Stimulated activated CD4-positive, alpha-beta T cell treated with anti-CD3 and anti-CD28 coated beads, Interleukin-12 subunit alpha, Interleukin-12 subunit beta, amount 100 ng/mL, for 48 hours (primary cell): ENCODE measurements at places on chromosomes 12 and 14.

DNA sequence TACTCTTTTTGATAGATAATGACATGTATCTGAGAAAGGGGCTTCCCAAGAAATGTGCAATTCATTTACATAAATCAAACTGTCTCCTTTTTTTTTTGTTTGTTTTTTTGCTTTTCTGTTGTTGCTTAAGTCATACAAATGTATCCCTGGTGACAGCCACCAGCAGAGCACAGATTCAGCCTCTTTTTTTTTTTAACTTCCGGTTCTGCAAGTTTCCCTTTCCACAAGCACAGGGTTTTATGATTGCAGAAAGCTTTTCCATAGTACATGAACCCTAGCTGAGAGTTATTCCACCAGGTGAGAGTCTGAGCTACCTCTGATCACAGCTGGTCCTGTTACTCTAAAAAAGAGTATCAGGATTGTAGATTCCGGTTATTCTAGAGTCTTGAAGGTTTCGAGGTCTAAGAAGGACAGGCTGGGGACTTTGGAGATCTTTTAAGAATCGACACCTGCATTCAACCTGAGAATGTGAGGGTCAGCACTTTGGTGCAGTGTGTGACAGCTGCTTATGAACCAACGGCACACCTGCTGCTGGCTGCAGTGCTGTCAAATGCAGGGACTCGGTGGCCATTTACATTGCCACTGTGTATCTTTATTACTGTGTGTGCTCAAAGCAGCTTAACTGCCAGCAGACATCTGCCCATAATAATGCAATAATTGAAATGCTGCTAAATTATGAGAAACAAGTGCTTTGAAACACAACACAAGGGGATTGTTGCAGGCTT lies 551.7 kb downstream of the NRXN3 start:
- no peak for DNase-seq

DNA sequence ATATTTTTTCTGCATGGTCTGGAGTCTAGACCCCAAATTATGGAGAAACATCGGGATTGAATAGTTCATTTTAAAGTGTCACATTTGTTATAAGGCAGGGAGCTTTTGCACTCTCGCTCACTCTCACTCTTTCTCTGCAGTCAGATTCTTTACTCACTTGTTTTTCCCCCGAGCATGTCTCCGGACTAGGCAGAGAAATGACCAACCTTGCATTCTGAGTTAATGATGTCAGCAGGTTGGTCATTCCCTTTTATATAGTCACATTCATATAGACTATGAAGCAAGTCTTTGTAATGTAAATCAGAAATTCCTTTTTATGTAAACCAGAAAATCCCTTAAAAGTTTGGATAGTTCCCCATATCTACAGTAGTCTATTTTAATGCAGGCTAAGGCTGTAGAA lies 4.1 kb downstream of the C12orf75 start:
- DNase-seq, result no peak

DNA sequence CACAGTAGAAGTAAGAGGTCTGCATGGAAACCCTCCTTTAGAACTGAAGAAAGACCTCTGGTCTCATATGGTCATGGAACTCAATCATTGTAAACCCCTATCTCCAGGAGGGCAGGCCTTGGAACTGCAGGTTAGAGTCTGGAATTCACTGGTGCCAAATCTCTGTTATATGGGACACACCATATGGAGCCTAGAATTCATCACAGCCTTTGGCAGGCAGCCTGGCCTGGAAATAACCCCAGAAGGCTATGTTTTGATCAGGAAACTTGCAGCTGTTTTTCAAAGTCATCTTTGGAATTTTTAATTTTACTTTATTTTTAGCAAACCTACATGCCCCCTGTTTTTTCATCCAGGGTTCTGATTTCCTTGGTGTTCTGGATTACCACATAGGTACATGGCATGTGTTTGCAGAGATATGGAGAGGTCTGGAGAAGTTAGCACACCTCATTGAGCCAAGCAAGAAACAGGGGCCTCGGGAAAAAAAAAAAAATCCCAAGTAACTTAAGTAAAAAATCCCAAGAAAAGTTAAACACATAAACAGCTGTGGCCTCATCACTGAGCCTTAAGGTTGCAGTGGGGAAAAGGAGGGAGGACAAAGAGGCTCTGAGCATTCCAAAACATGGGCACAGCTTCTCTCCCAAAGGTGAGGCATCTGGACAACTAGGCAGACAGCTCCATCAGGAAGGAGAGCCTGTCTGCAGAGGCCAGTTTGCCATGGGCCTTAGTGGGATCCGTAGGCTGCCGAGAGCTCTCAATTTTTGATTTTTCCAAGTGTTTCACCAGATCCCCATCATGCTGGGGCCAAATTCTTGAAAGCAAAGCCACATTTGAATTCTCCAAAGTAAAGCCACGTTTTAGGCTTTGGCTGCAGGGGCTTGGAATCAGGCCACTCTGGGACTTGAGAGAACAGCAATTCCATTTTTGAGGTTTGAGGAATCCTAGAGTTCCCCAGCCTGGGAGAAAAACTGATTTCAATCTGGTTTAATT lies 339.6 kb upstream of the TBX3 start:
- no peak for DNase-seq

- DNase-seq, result no peak
Observed at GRCh38 chr12:46472893-46473633, 100.5 kb upstream of the SLC38A2 start.

GRCh38 chr12:802242-803120 lies 50.1 kb downstream of the WNK1 start:
- no peak for DNase-seq

DNA sequence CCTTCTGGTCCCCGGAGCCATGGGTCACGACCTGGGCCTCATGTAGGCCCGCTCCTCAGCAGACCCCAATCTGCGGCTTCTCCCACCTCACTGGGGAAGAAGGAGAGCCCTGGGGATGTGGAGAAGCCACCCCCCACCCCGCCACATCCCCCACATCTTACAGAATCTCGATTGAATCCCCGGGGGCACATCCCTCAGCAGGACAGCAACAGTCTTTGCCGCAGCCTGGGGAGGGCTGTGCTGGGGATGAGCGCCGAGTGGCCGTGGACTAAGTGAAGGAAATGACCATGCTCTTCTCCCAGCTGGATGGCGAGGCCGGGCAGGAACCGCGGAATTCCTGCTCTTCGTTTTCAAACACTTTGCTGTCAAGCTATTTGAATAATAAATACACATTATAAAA lies 169.0 kb upstream of the RTL1 start:
- no peak for DNase-seq

GRCh38 chr14:67955261-67955660 lies 135.7 kb downstream of the RAD51B start:
- no peak for DNase-seq

- DNase-seq, result no peak
Observed at GRCh38 chr14:92463141-92463540, 50.4 kb upstream of the RIN3 start.

DNA sequence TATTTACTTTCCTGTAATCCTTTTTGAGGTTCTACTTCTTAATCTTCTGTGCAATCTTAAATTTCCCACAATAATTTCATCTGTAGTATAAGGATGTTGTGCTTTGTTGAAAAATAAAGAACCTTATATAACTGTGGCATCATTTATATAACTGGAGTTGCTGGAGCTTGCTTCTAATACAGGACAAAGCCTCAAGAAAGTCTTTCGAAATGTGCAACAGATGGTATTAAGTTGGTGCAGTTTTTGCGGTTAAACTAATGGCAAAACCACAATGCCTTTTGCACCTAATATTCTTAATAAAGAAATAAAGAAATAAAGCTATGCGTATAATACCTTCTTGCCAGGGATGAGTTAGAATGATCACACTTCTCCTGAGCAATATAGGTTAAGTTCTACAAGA lies 180.0 kb downstream of the KITLG start:
- DNase-seq, result no peak

GRCh38 chr12:58190618-58191017 lies 249.3 kb downstream of the ATP23 start:
- no peak for DNase-seq

DNA sequence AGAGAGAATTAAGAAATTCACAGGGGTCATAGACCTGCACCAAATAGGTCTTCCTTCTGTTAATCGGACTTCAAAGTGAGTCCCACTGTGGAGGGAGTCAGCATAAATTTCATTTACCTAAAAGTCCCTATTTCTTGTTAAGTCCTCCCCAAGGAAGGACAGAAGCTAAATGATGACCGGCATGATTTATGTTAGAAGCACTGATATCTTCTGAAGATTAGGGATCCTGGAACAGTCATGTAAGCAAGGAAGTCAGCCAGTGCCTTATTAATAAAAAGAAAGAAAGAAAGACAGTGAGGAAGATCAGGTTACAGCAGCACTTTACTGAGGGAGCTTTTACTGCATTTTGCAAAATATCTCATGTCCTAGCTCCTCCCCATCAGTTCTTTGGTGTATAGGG lies 287.5 kb downstream of the FOXG1 start:
- DNase-seq, result no peak

- DNase-seq, result no peak
Observed at GRCh38 chr14:72839753-72840607, 53.9 kb downstream of the DPF3 start.

DNA sequence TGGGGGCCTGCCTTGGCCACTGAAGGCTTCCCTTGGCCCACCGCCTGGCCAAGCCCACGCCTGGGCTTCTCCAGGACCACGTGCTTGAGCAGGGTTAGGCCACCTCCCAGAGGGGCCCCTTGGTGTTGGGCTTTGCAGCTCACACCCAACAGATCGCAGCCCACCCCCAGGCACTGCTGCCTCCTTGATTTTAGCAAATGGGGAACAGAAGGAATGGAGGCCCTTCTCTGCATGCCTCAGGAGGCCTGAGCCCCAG lies 23.3 kb downstream of the RAB35 start:
- DNase-seq, result no peak

GRCh38 chr14:80545935-80546854 lies 334.9 kb upstream of the DIO2 start:
- DNase-seq, result no peak

DNA sequence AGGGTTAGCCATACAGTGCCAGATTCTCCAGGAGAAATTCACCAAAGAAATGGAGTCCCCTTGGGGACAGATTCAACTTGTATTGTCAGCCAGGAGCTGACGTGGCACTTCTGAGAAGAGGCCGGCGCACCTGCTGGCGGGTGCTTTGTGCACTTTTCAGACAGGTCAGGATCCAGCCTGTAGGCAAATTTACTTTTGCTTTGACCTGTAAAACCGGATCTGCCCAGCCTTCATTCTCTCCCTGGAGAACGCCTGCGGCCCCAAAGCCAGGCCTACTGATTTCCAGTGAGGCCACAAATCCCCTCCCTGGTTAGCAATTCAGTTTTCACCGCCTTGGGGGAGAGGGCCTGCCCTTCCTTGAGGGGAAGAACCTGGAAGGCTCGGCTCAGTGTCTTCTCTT lies 17.4 kb downstream of the P2RX4 start:
- DNase-seq, result no peak

DNA sequence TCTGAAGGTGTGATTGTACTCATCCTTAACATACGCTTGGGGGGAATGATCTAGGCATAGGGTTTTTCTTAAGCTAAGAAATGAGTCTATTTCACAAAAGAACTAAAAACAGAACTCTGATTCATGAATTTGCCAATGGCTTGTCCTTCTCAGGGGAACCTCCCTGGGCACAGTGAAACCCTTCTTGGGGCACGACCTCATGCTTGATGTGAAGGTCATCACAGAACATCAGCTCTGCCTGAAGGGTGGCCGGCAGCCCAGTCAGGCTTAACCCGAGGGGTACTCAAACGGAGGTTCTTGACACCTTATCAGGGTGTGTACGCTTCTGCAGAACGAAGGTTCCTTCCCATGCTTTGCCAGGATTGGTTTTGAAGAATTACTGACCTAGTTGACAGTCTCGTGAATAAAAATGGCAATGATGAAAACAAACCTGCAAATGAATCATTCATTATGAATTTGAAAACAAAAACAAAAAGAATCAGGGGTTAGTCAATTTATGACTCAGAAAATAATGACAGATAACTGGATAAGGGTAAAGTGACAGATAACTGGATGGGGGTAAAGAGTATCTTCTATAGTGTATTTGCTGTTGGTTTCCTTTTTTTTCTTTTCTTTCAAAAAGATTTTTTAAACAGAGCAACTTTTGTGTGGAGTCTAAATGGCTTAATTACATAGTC lies 86.4 kb downstream of the GALNT8 start:
- DNase-seq, result no peak

DNA sequence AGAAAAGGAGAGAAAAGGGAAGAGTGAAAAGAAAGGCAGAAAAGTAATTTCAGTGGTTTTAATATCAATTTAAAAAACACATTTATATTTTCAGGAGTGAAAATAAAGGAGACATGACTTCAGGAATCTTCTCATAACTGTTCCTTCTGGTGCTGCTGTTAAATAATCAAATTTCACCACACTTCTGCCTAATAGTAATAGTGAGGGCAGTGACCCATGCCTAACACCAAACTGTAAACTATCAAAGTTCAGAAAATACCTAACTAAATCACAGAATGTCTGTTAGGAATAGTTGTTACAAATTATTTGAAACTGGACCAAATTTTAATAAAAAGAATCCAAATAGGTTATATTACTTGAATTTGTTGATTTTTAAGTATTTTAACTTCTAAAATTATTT lies 169.4 kb downstream of the RPL10L start:
- DNase-seq, result no peak

DNA sequence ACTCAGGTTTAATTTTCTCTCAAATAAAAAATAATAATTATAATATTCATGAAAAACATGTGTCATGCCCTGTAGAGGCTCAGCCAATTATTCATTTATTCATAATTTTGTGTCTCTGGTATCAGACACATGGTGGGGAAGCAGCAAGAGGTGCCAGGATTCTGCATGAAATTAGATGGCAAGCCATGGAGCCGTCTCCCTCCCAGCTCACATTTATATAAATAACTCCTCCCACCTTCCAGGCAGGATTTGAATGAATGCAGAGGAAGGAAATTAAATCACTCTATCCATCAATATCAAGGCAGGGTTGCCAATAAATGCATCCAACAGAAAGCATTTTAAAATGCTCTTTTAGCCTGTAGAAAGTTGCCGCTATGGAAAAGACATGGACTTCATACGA lies 98.1 kb downstream of the PTPRR start:
- no peak for DNase-seq

DNA sequence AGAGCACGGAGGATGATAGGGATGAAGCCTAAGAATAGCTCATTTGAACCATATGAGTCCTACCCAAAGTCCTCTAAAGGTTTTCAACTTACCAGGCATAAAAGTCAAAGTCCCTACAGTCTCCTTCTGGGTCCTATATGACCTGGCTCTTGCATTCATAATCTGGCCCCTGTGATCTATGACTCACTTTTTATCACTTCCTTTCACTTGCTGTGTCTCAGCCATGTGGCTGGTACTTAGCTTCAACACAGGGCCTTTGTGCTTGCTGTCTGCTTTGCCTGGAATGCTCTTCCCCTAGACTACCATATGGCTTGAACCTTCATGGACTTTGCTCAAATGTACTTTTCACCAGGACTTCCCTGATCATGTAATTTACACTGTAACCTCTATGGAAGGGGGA lies 137.6 kb upstream of the TMTC1 start:
- no peak for DNase-seq

GRCh38 chr14:104563742-104564615 lies 15.6 kb upstream of the C14orf180 start:
- DNase-seq, result peak; percentile 57

DNA sequence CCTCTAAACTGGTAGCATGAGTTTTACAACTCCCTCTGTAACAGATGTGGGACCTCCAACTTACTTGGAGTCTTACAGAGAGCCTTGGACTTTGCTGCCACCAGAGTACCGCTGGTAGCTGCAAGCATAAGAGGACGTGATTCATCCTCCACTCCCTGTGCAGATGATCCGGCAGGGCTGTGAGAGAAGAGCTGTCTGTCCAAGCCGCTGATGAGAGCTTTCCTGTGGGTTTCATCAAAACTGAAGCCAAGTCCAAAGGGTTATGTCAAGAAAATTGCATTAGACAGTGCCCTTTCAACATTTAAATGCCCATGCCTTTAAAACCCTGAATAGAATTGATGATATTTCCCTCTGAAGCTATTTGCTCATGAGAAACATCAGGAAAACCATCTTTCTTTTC lies 85.8 kb downstream of the LLPH start:
- no peak for DNase-seq
